ENCODE measurements at places on chromosomes 3 and 15.

GRCh38 chr3:24937228-24937627 lies 442.6 kb upstream of the THRB start:
- no peak for DNase-seq

DNA sequence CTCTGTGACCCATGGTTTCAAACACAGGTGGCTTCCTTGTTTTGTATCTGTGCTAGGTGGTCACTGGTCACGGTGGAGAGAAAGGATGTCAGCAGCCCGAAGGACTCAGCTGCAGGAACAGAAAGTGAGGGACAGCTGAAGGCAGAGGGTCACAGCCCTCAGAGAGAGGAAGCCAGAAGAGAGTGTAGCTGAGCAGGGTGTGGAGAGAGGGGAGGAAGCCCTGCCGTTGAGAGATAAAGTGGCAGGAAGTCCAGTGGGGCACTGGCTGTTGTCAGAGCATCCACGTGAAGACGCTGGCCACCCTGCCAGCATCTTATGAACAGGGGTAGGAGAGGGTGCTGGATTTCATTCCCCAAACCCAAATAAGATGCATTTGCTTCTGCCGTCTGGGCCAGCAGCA lies 36.9 kb downstream of the LIMD1 start:
- DNase-seq = no peak

DNA sequence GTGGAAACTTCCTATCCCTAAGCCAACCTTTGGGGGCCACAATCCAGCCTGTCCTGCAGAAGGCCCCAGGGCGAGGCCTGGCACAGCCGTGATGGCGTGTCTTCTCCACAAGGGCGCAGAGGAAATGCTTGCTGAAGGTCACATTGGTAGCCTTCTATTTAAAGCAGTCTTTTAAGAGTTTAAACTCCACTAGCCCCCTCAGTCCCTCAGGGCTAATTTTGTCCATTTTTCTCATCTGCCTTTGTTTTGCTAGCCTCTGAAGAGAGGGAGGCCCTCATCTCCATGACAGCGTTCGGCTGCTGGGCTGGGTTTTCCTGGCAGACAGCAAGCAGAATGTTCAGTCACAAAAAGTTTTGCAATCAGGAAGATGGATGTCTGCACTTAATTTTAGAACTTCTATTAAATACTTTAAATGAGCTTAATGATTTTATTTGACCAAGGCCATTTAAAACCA lies 40.8 kb downstream of the RARB start:
- DNase-seq = no peak

DNA sequence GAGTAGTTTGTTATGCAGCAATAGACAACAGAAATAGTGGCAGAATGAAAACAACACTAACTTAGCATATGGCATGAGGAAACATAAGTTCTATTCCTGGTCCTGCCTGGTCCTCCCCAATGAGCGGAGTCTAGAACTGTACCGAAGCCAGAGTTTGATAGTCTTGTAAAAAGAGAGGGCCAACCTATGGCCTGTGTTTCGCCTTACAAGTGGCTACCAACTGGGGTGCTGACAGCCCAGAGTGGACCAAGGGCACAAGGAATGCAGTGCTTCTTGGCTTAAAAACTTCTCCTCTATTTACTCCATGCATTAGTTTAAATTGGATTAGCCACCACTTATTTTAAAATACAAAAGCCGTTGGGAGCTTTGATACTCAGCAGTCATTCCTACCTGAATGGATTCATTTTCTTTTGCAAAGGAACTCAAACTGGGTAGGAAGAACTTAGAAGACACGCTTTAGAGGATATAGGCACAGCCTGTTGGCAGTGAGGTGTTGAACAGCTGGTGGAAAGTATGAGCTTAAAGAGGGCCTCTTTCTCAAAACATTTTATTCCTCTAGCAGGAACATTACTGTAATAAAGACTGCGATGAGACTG lies 302.9 kb downstream of the PLCL2 start:
- no peak for DNase-seq

GRCh38 chr3:109963831-109964230 lies 626.5 kb upstream of the DPPA4 start:
- no peak for DNase-seq

GRCh38 chr3:24493746-24494617 lies 668 bp downstream of the THRB start:
- DNase-seq = no peak

DNA sequence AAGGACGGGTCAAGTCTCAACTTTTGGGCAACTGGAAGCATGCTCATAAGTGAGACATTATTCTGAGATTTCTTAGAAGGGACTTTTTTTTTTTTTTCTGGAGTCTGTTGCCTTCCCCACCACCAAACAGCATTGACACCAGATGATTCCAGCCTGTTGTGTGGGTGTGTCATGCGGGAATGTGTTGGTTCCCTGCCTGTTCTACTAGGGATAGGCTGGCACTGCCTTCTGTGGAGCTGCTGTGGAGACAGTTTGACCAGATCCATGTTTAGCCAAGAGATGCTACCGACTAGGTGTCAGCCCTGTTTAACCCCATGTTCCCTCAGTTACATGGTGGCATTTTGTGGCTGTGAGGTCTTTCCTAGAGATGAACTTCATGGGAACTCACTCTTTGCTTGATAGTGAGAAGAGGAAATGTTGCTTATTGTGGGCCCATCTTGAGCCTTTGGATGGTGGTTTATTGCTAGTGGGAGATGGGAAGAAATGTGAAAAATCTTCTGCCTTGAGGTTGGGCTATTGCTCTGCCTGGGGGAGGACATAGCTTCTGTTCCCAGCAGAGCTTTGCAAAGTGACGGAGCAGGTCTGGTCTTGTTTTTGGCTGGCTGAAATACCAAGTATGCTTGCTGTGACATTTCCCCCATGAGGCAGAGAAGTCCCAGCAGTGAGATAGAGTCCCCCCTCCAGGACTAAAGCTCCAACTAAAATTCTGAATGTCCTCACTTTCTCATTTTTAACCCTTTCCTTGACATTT lies 31.3 kb downstream of the TRAK1 start:
- no peak for DNase-seq

DNA sequence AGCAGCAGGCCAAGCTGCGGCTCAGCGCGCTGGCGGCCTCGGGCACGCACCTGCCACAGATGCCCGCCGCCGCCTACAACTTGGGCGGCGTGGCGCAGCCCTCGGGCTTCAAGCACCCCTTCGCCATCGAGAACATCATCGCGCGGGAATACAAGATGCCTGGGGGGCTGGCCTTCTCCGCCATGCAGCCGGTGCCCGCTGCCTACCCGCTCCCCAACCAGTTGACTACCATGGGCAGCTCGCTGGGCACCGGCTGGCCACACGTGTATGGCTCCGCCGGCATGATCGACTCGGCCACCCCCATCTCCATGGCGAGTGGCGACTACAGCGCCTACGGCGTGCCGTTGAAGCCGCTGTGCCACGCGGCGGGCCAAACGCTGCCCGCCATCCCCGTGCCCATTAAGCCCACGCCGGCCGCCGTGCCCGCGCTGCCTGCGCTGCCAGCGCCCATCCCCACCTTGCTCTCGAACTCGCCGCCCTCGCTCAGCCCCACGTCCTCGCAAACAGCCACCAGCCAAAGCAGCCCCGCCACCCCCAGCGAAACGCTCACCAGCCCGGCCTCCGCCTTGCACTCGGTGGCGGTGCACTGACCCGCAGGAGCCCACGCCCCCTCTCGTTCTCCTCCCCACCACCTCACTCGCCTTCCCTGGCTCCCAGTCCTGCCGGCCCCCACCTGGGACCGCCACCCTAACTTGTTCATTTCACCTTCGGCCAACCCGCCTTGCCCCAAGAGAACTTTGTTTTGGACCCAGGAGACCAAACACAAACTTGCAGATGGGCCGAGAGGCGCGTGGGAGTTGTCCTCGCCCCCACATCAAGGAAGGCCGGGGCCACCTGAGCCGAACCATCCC lies 1.5 kb downstream of the FOXB1 start:
- DNase-seq = no peak

GRCh38 chr3:44899683-44900367 lies 25.4 kb downstream of the TGM4 start:
- DNase-seq = no peak

- DNase-seq = no peak
Observed at GRCh38 chr3:117439812-117440211, 730.2 kb downstream of the TUSC7 start.

DNA sequence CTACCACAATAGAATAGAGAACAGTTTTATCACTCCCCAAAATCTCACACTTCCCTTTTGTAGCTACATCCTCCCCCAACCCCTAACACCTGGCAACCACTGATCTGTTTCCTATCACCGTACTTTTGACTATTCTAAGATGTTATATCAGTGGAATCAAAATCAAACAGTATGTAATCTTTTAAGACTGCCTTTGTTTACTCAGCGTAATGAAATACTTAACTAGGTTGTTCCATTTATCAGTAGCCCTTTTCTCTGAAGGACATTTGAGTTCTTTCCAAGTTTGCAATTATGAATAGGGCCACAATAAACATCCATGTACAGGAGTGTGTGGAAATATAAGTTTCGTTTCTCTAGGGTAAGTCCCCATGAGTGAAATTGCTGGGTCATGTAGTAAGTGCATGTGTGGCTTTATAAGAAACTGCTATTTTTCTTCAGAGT lies 372.3 kb downstream of the SV2B start:
- no peak for DNase-seq

DNA sequence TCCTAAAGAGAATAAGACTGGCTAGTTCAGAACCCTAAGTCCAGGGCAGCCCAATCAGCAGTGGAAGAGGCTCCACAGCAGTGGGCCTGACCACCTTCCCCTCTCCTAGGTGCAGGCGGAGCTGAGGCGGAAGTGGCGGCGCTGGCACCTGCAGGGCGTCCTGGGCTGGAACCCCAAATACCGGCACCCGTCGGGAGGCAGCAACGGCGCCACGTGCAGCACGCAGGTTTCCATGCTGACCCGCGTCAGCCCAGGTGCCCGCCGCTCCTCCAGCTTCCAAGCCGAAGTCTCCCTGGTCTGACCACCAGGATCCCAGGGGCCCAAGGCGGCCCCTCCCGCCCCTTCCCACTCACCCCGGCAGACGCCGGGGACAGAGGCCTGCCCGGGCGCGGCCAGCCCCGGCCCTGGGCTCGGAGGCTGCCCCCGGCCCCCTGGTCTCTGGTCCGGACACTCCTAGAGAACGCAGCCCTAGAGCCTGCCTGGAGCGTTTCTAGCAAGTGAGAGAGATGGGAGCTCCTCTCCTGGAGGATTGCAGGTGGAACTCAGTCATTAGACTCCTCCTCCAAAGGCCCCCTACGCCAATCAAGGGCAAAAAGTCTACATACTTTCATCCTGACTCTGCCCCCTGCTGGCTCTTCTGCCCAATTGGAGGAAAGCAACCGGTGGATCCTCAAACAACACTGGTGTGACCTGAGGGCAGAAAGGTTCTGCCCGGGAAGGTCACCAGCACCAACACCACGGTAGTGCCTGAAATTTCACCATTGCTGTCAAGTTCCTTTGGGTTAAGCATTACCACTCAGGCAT lies 33.7 kb downstream of the VIPR1 start:
- no peak for DNase-seq

GRCh38 chr3:176855901-176856486 lies 341.3 kb downstream of the TBL1XR1 start:
- DNase-seq = no peak

- DNase-seq = no peak
Observed at GRCh38 chr3:155656466-155656865, 88.4 kb downstream of the PLCH1 start.

DNA sequence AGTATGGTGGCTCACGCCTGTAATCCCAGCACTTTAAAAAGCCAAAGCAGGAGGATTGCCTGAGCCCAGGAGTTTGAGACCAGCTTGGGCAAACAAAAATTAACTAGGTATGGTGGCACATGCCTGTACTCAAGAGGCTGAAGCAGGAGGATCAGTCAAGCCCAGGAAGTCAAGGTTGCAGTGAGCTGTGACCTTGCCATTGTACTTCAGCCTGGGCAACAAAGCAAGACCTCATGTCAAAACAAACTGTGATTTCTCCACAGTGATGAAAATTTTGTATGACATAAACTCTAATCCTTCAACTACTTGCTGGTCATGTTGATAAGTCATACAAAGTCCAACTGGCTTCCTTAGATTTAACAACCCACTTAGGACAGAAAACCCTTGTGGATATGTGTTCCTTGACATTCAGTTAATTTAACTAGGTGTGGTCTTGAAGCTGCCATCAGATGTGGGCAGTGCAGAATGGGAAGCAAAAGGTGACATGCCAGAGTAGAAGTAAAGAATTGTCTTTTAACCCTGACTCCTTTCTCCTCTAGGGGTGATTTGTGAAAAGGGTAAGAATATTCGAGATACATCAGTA lies 263.3 kb downstream of the PTPRG start:
- DNase-seq = no peak

DNA sequence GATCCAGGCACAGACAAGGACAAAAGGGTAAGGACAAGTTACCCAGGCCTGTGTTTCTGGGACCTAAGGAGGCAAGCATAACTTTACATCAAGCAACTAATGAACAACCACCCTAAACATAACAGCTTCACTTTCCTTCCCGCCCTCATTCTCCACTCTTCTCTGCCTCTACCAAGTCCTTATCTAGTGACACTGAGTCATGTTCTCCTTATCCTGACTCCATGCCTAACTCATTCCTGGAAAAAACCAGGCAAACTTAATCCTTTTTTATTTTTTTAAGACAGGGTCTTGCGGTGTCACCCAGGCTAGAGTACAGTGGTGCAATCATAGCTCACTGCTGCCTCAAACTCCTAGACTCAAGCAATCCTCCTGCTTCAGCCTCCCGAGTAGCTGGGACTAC lies 44.5 kb downstream of the TMEM44 start:
- no peak for DNase-seq

DNA sequence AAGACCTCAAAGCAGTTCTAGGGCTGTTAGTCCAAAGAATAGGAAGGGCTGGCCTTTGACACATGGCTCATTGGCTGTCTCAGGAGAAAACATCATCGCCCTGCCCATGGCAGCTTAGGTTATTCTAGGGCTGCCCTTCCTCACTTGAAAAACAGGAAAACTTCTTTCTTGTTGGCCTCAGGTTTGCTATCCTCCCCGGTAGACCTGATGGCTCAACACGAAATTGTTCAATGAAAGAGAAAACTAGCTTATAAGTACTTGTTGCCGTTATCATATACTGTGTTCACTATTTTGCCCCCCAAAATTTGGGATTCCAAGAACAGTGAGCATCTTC lies 602 bp upstream of the SLTM start:
- no peak for DNase-seq

DNA sequence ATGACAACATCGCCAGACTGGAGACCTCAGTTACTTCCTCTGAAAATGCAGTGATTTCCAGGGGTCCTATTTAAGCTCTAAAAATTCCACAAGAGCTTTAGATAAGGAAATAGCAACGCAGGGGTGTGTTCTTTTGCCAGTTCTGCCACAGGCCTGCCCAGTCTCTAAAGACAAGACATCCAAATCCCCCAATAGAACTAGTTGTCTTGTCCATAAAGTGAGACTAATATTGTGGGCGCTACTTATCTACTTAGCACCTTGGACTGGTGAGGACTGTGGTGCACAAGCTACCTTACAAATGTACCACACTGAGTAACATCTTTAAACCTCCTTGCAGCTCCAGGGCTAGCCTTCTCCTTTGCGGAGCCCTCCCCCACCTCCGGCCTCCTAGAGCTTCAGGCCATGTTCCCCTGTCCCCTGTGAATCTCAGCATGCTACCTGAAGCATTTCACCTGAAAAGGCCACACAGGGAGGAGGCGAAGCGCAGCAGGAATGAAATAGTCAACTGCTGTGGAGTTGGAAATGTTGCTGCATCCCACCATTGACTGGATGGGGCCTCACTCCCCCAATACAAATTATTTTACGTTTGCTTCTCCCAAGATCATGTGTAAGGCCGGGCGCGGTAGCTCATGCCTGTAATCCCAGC lies 9.6 kb upstream of the LRRC2 start:
- no peak for DNase-seq
